ENCODE measurements at places on chromosomes 7 and 10.
A peak's percentile ranks its signal among the peaks of the same experiment; 100 is the strongest.

- DNase-seq, result no peak
Observed at GRCh38 chr7:30249986-30250774, 34.2 kb upstream of the ZNRF2 start.

- DNase-seq, result no peak
Observed at GRCh38 chr7:77293046-77293445, 93.4 kb upstream of the FGL2 start.

DNA sequence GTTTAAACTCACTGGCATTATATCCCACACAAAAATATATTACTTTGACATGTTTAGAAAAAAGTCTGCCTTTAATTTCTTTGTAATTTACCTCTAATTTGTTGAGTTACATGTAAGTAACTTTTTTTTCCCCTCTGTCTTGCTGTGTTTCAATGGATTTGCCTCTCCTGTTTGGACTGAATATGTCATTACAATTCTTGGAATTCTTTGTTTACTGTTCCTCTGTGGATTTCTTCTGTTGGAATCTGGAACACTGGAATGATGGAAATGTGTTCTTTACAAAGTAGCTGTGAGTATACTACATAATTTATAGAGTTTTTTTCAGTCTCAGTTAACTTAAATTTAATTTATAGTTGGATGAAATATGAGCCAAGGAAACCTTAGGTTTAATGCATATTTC lies 30.4 kb downstream of the SEPTIN7 start:
- no peak for DNase-seq

- peak; percentile 55 for DNase-seq
Observed at GRCh38 chr7:131106681-131107336, 220.9 kb upstream of the MKLN1 start.

DNA sequence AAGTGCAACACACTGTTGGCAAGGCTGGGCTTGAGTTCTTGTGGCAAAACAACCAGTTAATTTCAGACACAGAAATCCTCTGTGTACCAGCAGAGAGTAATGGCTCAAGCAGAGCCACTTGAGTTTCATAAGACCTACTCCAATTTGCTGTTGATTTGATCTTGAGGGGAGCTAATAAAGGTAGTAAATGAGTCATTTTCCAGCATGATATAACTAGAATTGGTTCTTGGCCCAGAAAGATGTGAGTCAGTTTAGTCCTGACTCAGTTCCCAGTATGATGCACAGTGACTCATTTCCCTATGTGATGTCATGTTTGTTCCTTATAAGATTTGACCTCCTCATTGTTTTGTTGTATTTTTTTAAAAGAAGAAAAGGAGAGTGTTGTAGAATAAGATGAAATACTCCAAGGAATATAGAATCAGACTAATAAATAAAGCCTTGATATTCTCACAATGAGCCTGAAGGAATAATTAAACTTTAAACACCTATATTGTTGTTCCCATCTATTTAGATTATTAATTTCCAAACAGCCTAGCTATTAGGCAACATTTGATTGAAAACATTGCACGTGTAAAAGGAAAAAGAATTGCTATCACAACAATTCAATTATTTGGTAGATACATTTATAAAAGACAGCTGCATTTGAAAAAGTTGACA lies 186.2 kb downstream of the REEP3 start:
- no peak for DNase-seq

GRCh38 chr7:63925262-63925625 lies 73.4 kb upstream of the ZNF722 start:
- DNase-seq, result no peak

GRCh38 chr10:18325889-18326531 lies 185.8 kb downstream of the CACNB2 start:
- no peak for DNase-seq

GRCh38 chr7:30980194-30980593 lies 16.4 kb downstream of the GHRHR start:
- DNase-seq, result no peak

DNA sequence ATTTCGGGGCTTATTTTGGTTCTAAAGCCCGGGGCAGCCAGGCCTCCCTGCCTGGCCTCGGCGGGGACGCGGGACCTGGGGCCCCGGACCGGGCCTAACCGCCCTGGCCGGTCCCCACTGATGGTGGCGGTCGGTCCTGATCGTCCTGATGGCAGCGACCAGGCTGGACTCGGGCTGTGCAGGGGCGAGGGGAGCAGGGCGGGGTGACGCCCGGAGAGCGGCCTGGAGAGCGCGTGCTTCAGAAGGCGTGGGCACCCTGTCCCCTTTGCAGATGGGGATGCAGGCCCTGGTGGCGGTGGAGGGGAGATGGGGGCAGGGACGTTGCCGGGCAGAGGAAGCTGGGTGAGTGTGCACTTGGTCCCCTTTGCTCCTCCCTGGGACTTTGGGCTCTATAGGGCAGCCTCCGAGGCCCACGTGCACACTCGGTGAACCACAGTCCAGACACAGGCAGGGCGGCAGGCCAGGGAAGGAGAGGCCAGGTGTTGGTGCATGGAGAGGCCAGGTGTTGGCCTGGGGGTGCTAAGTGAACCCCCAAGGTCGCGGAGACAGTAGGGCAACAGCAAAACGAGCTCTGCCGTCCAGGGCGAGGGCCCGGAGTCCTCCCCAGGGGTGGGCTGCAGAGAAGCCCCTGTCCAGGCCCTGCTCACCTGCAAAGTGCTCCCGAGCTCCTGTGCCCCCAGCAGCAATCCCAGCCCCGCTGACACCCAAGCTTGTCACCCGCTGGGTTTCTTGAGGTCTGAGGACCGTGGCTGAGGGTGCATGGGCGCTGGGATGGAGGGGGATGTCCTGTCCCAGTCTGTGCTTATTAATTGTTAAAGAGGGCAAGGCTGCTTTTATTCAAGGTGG lies 42.4 kb upstream of the FAM20C start:
- peak; percentile 51 for DNase-seq

- DNase-seq, result no peak
Observed at GRCh38 chr10:89916468-89917215, 215.3 kb downstream of the KIF20B start.

DNA sequence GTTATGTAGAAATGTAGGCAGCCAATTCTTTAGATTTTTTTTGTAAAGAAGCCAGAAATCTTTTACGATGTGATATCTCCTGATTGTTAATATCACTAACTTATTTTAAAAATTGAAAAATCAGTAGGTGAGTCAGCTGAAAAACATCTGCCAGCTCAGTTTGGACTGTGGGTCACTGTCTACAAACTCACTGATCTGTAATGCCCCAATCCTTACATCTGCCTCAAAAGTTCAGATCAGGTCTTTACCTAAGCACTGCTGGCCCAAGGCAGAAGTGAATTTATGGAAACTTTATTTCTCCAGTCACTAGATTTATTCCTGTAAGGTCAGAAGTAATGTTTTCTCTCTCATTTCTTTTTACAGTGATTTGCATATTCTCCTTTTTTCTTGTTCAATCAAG lies 31.0 kb upstream of the FAM13C start:
- no peak for DNase-seq

GRCh38 chr7:151306374-151306773 lies 35.2 kb upstream of the NUB1 start:
- DNase-seq, result no peak

DNA sequence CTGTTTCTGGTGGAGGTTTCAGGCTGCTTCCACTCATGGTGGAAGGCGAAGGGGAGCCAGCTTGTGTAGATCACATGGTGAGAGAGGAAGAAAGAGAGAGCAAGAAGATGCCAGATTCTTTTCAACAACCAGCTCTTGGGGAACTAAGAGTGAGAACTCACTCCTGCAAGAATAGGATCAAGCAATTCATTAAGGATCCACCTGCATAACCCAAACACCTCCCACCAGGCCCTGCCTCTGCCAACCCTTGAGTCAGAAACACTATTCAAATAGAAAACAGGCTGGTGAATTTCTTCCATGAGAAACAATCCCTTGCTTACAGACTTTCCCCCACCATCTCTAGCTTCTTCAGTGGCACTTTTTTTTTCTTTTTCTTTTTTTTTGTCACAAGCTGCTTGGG lies 317.2 kb downstream of the GPR158 start:
- no peak for DNase-seq

DNA sequence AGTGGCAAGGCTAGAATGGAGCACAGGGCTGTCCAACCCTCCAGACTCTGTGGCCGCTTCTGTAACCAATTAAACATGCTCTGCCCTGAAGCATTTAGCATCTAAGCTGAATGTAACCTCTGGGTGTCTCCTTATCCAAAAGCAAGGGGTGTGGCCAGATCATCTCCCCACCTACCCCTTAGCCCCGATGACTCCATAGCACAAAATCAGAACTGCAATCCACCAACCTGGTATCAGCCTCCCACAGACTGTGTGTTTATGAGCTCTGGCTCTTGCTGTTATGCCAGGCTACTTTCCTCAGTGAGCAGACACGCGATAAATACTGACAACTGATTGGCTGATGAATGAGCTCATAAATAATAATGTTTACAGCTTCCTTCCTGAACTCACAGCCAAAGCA lies 3.2 kb downstream of the FRMD4A start:
- no peak for DNase-seq

DNA sequence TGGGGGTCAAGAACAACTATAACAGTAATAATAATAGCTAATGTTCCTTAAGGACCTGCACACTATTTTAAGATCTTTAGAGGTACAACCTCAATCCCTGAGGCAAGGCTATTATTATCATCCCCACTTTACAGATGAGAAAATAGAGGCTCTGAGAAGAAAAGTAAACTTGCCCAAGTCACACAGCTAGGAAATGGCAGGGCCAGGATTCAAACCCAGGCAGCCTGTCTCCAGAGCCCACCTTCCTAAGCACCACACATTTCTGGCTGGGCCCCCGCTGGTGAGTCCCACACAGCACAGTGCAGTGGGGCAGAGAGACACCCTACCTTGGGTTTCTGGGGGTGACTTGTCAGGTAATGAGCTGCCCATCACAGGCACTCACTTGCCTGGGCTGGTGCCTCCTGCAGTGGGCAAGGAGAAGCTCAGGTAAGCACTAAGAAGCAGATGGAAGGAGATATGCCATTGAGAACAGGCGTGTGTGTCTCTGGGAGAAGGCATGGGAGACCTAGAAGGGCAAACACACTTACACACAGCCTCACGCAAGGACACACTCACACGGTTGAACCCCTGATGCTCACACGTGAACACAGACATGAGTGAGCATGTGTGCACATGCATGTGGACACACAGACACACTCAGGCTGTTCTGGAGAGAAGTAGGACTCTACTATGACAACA lies 104.4 kb upstream of the ZMIZ1 start:
- DNase-seq, result no peak

GRCh38 chr10:74289951-74290350 lies 138.9 kb downstream of the ADK start:
- DNase-seq, result no peak

- DNase-seq, result no peak
Observed at GRCh38 chr7:93307131-93307660, 75.0 kb downstream of the VPS50 start.

GRCh38 chr7:66697449-66698438 lies 42.8 kb upstream of the RABGEF1 start:
- DNase-seq, result no peak

DNA sequence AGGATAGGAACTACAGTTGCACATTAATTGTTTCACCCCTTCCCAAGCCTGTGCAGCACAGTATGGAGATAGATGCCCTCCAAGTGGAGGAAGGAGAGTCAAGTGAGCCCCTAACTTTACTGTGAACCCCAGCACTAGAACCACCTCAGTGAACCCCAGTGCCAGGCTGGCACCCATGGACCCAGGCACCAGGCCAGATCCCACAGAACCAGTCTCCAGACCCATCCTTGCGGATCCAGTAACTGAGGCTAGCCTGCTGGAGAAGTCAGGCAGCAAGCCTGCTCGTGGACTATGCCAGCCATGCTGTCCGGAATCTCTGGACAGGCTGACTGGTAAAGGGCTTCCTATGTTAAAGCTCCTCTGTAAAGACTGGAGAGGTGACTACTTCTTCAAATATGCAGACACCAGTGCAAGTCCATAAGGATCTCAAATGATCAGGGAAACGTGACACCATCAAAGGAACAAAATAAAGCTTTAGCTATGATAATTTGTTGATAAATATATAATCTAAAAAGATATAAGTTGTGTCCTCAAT lies 27.7 kb downstream of the SHOC2 start:
- no peak for DNase-seq

- no peak for DNase-seq
Observed at GRCh38 chr7:156927571-156928405, 21.7 kb upstream of the NOM1 start.

DNA sequence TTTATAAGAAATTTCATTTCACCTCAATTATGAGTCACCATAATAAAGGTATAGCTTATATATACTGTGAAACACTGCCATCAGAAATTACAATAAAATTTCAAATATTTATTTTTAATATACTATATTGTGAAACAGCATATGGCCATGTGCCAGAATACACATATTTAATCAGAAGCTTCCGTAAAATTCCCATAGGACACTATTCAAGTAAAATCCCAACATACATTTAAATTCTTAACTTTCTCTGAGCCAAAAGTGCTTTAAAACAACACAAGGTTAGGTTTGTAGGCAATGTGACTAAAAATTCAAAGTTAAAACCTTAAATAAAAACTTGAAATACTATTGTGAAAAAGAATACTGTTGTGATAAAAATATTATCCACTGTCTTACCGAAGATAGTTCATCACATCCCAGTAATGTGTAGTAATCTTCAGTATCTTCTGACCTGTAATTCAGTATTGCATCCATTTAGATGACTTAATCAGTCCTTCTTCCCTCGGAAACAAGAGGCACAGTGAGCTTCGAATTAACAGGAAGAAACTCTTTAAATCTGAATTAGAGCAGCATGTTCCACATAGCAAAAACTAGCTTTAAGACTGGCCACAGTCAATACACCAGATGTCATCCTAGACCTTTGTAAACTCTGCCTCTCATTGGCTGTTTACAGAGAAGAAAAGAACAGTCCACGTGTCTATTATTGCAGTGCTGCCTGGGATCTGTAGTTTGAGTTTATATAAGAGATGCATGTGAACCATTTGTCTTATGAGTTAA lies at the start of gene DNAJC12:
DNAJC12 (minus strand) TSS at position 648 of the 774 bp plus-strand sequence; CDS start at position 471, 177 bp downstream.
- no peak for DNase-seq

- DNase-seq, result no peak
Observed at GRCh38 chr7:152667958-152668357, 8.0 kb downstream of the XRCC2 start.

DNA sequence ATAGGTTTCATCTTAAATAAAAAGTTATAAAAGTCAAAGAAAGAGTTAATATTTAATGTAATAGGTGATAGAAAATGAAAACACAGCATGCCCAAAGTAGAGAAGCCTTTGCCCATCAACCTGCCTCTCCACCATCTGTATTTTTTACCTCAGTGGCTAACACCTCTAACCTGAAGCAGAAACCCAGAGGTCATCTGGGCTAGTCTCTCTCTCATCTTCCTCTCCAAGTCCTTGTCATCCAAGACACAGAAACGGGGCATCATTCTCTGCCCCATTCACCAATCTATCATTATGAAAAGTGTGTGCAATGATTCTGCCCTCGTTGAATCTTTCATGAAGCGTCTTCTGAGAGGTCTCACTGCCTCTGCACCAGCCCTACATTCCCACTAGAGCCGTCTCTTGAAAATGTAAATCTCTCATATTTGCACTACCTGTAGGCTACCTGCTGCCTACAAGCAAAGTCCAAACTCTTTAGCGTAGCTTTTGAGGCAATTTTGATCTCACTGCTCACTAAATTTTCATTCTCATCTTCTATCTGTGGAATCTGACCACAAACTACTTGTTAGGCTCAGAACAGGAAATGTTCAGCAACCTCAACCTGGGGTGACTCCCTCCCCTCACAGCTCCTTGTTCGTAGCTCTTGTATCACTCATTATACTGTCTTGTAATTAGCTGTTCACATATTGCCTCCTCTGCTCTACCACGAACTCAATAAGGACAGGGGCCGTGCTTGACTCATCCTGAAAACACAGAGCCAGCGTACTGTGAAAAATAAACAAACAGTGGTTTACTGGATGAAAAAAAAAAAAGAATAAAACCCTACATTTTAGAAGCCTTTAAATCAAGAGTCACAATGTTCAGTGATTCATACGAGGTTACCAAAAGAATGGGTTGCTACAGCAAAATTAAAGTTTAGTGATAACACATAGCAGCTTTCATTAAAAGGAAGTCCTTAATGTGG lies 83.1 kb downstream of the CTNNA3 start:
- no peak for DNase-seq

Data from activated naive CD4-positive, alpha-beta T cell (primary cell).